ENCODE measurements at places on chromosomes 7 and 10.

DNA sequence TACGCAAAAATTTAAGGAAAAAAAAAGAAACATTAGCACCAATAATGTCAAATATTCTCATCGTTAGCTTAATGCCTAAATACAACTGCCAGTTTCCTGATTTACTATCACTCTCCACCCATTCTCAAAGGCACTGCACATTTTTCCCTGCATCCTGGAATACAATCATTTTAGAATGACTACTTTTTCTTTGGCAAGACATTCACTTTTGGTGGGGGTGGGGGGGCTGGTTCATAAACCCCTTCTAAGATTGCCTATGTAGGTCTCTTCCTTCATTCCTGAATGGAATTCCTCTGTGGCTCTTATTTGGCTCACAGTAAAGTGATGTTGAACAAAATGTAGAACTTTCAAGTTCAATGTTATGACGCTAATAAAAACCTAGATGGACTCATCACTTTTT, 74.3 kb downstream of the RNLS start:
- no peak for DNase-seq

GRCh38 chr10:15265558-15265957, 97.1 kb upstream of the NMT2 start:
- no peak for DNase-seq

- no peak for DNase-seq
Measured at GRCh38 chr10:62561151-62561550, 187.0 kb downstream of the ZNF365 start.

- DNase-seq, result no peak
Measured at GRCh38 chr10:25024528-25024927, 8.1 kb downstream of the THNSL1 start.

DNA sequence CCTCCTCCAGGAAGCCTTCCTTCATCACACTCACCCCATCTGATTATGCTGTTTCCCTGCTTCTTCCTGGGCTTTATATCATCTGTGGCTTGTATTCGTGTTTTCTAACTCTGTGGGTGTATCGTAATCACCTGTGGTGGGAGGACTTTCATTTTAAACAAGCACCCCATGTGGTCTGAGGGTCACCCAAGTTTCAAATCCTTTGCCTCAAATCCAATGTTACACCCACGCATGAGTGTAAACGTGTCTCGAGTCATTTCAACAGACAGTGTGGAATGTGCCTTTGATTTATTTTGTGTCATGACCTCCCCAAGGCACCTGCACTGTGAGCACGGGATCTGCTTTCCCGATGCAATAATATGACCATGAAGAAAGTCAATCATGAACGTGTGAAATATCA, 17.5 kb upstream of the LYZL2 start:
- no peak for DNase-seq

GRCh38 chr7:123782071-123782798, 33.4 kb upstream of the WASL start:
- DNase-seq, result no peak

GRCh38 chr10:92493362-92493761, 80.5 kb downstream of the IDE start:
- DNase-seq, result no peak

- no peak for DNase-seq
Measured at GRCh38 chr10:93921338-93921737, 27.6 kb downstream of the SLC35G1 start.

DNA sequence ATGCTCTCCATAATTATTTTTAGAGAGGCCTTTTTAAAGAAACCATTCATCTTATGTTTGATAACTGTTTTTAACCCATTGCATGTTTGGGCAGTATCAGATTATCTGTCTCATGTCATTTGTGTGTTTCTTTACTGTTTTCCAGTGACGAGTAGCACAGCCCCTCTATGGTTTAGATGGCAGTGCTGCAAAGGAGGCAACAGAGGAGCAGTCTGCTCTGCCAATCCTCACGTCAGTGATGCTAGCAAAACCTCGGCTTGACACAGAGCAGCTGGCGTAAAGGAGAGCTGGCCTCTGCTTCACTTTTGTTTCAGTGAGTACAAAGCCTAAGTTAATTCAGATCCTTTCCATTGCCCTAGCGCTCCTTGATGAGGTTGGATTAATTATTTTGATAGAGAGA, 80.4 kb upstream of the GARIN1A start:
- DNase-seq, result no peak

- DNase-seq, result no peak
Measured at GRCh38 chr7:132434041-132434440, 142.2 kb downstream of the PLXNA4 start.

DNA sequence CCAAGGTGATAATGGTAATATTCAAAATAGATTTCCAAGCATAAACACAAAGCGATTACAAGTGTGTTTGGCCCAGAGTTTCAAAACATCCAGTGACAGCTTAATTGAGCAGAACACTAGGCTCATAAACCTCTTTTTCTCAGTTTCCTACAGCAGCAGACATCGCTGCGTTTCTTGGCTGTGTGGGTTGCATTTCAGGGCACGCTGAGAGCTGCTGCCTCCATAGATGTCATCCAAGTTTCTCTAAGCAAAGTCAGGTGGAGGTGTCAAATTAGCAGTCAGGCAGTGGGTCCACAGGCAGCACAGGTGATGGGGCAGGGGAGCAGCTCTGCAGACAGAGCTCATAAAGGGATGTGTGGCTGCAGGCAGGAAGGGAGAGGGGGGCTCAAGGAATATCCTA, 50.5 kb upstream of the COL13A1 start:
- no peak for DNase-seq

GRCh38 chr7:158809596-158809995, 19.7 kb downstream of the ESYT2 start:
- no peak for DNase-seq

- no peak for DNase-seq
Measured at GRCh38 chr7:129951226-129952085, 1.3 kb downstream of the UBE2H start.

DNA sequence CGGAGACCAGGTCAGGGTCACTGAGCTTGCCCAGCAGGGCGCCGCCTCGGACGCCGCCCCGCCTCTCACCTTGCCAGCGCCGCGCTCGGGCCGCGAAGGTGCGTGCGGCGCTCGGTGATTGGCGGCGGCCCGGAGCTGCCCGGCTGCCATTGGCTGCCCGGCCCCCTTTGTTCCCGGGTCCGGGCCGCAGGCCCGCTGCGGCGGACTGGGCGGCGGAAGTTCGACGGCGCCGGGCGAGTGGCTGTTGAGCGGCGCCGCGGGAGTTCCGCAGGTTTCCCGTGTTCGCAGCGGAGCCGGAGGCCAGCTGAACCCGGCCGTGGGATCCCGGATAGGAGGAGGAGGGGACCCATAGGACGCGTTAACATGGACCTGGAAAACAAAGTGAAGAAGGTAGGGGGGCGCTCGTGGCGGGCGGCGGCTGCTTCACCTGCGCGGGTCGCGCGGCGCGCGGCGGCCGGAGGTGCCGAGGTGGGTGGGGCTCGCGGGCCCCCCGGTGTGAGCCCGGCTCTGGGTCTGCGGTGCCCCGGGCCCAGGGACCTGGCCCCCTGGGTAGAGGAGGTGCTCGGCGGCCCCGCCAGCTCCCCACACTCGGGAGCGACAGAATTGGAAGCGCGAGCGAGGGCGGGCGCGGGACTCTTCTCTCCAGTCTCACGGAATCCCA, at the start of gene TES:
TSS of gene TES (plus strand) at position 195 of the 661 bp plus-strand sequence. CDS start at position 364, 169 bp downstream.
- DNase-seq, result peak; percentile 64

DNA sequence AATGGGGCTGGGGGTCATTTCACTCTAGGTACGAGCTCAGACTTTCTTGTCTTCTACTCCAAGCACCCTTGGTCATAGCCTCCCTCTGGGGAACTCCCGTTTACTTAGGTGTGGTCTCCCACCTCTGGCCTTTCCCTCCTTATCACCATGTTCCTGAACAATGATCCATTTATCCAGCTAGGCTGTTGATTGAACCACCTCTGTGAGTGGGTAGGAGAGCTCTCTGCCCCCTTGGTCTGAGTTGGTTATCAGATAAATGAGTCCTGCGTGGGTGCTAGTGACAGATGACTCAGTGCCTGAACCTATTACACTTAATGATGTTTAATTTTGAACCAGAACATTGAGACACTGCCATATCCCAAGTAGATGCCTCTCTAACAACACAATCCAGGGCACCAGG, 9.4 kb downstream of the BLNK start:
- no peak for DNase-seq

GRCh38 chr7:107856806-107857540, 34.0 kb upstream of the DLD start:
- DNase-seq, result no peak

DNA sequence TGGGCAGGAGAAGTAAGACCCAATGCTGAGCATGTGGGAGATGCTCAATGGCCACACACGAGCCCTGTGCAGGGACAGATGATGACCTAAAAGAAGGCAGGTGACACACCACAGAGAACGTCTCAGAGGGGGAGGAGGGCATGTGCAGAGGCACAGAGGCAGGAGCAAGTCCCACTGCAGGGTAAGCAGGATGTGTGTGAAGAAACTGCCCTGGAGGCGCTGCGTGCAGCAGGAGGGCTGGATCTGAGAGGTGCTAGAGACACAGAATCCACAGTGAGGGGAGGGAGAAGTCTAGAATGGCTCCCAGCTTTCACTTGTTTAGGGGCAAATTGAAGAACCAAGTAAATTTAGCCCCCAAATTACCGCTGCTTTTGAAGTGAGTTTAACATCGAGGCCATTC, 14.9 kb downstream of the DYDC2 start:
- DNase-seq, result no peak

GRCh38 chr7:105990727-105991453, 27.8 kb downstream of the CDHR3 start:
- no peak for DNase-seq

DNA sequence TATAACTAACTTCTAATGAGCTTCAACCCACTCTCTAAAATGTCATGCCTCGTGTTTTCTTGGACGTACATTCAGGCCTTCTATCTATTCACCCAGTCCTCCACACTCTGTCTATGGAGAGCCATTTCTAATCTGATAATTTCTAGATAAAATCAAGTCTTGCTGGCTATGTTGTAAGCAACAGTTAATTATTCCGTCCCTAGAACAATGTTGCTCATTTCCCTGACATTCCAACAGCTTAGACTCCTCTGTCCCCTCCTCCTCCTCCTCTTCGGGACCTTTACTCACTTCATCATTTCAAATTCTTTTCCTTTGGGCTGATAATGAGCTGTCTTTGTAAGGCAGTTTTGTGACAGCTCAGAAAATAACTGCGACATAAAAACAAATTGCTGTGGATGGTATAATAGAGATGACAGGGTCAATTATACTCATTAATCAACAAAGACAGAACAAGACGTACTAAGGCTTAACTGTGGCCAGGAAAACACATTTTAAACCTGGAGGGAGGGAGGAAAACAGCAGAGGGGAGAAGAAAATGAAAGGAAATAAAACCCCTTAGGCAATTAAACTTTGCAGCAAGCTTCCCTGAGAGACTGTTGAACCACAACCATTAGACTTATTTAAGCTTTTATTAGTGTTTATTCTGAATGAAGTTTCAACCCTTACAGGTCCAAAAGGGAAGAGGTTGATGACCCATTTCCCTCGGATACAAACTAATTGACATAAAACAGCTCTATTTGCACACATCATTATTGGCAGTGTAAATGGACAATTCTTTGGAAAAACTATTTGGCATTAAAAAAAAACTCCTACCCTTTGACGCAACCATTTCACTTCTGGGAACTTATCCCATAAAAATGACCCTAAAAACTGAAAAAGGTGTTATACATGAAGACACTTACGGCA, 179.1 kb downstream of the SFMBT2 start:
- no peak for DNase-seq

DNA sequence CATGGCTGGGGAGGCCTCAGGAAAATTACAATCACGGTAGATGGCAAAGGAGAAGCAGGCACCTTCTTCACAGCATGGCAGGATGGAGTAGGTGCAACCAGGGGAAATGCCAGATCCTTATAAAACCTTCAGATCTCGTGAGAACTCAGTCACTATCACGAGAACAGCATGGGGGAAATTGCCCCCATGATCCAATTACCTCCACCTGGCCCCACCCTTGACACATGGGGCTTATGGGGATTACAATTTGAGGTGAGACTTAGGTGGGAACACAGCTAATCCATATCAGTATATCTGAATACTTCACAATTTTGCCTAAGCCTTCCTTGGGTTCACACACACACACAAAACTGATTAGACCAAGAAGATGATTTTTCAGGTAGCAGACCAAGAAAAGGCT, 145.1 kb upstream of the COL1A2 start:
- DNase-seq, result no peak

GRCh38 chr7:104627516-104627915, 299.1 kb downstream of the LHFPL3 start:
- peak; percentile 2 for DNase-seq

GRCh38 chr7:157605638-157606037, 268.8 kb downstream of the DNAJB6 start:
- DNase-seq, result no peak

GRCh38 chr7:19621740-19622139, 87.1 kb downstream of the POLR1F start:
- DNase-seq, result peak; percentile 80

GRCh38 chr10:75654772-75655171, 223.3 kb downstream of the LRMDA start:
- no peak for DNase-seq

GRCh38 chr10:48400850-48401220, 94.4 kb downstream of the MAPK8 start:
- DNase-seq, result no peak

DNA sequence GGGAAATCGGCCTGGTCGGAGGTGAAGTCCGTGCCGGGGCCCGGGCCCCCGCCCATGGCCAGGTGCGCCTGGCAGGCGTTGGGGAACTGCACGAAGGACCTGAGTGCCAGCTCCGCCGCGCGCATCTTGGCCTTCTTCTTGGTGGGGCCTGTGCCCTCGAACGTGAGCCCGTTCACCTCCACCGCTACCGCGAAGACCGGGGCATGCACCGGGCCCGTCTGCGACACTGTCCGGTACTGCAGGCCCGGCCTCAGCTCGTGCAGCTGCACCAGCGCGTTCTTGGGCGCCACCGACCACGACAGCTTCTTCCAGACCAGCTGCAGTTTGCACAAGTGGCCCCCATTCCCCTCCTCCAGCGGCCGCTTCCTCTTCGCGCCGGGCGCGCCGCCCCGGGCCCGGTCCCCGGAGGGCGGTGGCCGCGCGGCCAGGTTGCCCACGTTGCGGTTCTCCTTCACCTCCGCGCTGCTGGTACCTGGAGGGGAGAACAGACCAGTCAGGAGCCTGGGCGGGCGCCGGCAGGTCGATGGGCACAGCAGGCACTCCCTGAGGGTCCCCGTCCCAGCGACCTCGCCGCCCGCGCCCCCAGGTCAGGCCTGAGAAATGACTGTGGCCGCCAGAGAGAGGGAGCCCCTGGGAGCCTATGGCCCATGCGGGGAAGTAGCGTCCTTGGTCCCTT, 307.4 kb downstream of the WDR37 start:
- DNase-seq, result no peak

DNA sequence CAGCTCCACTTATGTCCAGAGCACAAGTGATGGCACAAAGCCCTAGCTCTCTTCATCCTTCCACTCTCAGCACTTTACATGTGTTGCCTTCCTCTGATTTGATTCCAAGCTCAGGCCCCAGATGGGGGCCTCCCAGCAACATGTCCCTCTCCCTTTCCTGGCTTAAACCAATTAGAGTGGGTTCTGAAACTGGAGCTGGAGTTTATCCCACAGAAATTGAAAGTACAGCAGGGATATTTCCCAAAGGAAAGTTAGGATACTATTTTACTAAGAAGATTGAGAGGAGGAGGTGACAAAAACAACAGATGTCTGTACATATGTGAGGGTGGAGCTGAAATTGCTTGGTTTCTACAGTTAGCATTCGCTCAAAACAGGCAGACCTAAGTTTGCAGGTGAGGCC, 724.6 kb downstream of the AUTS2 start:
- no peak for DNase-seq

- peak; percentile 85 for DNase-seq
Measured at GRCh38 chr7:45924283-45924682, 3.2 kb upstream of the IGFBP3 start.

All from HT1080 (cell line).